Cerebellum (tissue), 4 donors: ENCODE measurements at places on chromosomes 16 and 17.

DNA sequence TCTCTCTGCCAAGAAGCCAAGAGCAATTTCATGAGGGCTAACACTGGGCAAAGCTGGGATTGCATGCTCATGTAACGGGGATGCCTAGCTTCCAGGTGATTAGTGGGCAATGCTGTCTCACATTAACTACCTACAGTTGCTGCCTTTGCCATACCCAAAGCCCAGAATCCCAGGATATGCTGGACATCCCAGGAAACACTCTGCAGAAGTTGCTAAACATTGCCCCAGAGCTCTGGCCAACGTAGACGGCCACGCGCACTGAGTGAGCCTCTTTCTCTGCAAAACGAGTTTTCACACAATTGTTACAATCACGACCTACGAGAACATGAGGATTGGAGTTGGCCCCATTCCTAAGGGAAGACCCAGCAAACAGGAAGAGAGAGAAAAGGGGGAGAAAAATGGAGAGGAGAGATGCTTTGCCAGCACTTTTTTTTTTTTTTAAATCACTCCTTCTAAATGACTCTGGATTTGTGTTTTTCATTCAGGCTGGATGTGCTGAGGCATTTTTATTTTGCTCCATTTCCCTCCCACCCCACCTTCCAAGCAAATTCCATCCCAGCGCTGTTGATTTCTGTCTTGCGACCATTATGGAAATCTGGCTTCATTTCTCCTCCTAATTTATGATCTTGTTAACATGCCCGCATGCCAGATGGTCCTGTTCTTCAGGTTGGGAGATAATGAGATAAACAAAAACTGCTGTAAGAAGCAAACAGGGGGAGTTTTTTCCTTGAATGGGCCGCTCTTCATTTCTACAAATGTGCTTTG lies 112.8 kb upstream of the DNAH9 start:
- DNase-seq = no peak

DNA sequence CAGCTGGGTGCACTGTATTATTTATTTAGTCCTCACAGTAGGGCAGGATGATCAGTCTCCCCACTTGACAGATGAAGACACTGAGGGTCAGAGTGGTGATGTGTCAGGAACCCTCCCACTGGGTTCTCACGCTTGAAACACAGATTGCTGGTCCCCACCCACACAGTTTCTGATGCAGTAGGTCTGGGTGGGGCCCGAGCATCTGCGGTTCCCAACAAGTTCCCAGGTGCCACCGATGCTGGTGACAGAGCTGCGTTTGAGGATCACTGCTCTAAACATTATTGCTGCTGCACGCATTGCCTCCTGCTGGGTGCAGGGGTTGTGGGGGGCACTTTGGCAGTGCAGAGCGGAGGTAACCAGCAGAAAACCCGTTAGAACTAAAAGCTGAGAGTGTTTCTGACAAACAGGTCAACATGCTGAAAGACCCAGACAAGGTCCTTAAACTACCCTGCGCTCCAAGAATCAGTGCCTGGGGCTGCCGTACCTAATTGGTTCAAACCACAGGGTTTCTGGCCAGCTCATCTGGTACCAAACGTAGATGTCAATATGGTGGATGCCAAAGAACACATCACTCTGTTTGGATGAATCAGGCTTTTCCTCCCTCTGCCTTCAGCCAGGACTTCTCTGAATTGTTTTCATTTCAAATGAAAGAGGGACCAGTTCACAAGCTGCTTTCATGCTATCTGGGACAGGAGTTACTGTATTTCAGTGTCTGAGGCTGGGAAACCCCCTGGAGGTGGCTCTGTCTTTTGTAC lies 76.0 kb downstream of the ABCC1 start:
- DNase-seq = no peak

- no peak for DNase-seq
These were observed 9.5 kb downstream of the TXNL4B start for GRCh38 chr16:72083778-72084404.

DNA sequence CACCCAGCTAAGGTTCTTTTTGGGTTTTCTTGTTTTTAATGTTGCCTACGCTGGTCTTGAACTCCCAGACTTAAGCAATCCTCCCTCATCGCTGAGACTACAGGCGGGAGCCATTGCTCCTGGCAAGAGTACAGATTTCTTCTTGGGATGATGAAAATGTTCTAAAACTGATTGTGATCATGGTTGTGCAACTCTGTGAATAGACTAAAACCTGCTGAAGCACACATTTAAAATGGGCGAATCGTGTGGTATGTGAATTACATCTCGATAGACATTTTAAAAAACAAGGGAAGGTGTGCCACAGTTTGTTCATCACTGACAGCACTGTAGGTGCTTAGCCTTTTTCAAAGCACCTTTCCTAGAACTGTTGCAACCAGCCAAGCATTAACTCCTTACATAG lies 48.8 kb upstream of the CDH3 start:
- no peak for DNase-seq

DNA sequence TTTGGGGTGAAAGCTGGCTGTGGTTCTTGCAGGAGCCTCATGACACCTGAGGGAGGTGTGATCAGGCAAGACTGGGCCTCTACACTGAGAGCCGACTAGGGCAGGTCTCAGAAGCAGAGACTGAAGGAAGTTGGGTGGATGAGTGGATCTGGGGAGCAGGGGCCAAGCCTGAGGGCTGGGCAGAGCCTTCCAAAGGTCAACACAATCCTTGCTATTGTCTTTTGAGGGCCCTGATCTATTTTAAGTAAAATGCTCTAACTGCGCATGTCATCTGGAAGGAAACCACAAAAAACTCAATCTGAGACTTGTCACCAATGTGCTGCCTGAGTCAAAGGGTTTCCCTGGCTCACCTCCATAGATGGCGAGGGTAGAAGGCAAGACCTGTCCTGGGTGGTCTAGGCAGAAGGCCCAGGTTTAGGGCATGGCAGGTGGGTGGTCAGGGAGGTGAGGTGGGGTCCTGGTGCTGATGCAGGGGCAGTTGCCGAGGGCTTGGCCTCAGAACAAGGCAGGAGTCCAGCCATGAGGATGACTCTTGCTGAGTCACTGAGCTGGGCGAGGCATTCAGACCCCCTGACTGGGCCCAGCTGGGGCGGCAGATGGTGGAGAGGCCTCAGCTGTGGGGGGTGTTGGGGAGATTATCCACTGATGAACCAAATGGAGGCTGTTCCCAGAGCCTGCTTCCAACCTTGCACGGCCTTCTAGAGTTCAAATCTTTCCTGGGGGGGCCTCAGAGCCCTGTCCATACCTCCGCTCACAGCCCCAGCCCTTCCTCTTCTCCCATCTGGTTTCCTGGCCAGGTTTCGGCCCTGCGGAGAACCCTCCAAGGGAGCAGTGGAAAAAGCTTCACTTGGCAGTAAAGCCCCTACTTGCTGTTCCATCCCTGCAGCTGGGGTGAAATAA lies 5.1 kb downstream of the MVP start:
- peak; percentile 90 for DNase-seq

- no peak for DNase-seq
These were observed 28.8 kb downstream of the ZFPM1 start for GRCh38 chr16:88481851-88482250.

- no peak for DNase-seq
These were observed 67.0 kb upstream of the CNTNAP4 start for GRCh38 chr16:76210157-76210556.

- DNase-seq = peak; percentile 85
These were observed at the start of gene RILP for GRCh38 chr17:1649844-1650501. TSS of gene RILP (minus strand) at chr17:1649866. CDS start at chr17:1649804, 62 bp downstream.

DNA sequence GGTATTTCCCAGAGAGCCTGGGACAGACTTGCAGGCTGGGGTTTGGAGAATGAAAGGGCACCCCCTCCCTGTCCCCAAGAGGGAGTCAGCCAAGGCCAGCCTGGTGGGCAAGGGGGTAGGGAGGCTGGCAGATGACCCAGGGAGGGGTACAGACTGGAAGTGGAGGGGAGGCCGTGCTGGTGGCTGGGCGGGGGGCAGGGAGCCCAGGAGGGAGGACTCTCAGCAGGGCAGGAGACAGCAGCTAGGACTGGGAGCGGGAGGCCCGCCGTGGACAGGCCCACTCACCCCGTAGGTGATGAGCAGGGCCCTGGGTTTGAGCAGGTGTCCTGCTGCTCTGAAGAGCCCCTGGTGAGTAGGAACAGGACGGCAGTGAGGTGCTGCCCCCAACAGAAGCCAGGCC lies 1.1 kb downstream of the METTL26 start:
- no peak for DNase-seq
